ENCODE measurements at places on chromosomes 3 and 15.

- DNase-seq = no peak
These were observed 41.6 kb downstream of the IMPG2 start for GRCh38 chr3:101278727-101279126.

DNA sequence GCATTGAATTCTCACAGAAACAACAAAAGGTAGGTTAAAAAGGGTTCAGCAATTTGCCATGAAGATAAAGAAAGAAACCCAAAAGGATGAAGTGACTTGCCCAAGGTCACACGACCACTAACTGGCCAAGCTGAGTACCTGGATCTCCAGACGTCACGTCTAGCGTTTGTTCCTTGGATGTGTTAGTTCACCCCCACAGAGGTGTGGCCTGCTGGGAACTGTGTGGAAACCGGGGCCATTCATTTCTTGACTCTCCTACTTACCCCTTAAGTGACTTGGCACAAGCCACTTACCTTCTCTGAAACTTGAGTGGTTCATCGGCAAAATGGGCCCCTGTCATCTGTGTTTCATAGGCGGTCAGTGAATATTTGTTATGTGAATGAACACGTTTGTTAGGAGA is 244.3 kb upstream of the SLCO3A1 start:
- no peak for DNase-seq

GRCh38 chr3:190673148-190673547 is 159.3 kb downstream of the IL1RAP start:
- no peak for DNase-seq

DNA sequence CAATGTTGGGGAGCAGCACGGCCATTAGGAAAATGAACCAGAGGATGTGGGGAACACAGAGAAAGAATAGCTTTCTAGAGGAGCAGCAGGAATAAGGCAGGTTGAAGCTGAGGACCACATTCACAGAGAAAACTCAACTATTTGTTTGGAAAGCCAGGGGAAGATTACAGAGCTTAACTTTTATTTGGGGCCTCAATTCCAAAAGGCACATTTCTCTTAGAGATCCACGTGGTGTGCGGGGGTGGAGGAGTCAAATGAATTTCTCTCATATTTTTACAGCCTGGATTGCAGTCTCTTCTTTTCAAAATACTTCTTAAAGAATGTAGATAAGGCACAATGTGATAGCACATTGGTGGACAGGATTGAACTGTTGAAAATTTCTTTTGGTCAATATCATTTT is 253.7 kb downstream of the ROBO1 start:
- DNase-seq = no peak

- DNase-seq = no peak
These were observed 172.0 kb downstream of the VPS13C start for GRCh38 chr15:61888074-61888780.

GRCh38 chr15:70089692-70089971 is 8.1 kb downstream of the TLE3 start:
- no peak for DNase-seq

GRCh38 chr3:18334837-18335601 is 90.1 kb downstream of the SATB1 start:
- DNase-seq = no peak

DNA sequence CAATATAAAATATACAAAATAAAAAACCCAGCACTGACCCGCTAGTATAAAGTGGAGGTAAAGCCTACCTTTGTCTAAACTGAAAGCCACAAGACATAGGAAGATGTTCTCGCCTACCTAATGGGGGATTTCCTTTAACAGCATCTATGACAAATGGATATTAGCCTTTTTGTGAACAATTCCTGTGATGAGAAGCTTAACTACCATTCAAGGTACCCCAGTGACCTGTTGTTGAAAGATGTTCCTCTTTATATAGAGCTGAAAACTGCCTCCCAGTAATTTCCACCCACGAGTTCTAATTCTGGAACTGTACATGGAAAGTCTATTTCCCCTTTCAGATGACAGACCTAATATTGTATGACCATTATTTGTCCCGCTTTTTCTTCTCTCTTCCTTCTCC is 109.8 kb upstream of the RASGRP1 start:
- DNase-seq = no peak

GRCh38 chr15:99537344-99537743 is 28.4 kb upstream of the MEF2A start:
- peak; percentile 34 for DNase-seq

DNA sequence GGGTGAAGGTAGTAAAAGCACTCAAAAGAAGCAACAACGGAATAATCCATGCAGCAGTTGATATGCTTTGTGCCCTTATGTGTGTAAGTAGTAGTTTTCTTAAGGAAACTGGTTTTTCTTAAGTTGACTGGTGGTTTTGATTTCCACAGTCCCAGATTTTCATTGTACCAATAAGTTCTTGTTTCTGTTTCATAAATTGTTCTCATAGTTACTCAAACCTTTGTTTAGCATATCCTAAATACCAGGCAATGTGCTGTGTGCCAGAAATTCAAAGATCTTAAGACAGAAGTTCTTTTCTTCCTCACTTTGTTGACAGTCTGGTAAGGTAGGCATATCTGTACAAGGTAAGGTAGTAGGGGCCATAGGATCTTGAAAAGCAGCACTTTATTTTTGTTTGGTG is 40.0 kb downstream of the DNAJC13 start:
- no peak for DNase-seq

DNA sequence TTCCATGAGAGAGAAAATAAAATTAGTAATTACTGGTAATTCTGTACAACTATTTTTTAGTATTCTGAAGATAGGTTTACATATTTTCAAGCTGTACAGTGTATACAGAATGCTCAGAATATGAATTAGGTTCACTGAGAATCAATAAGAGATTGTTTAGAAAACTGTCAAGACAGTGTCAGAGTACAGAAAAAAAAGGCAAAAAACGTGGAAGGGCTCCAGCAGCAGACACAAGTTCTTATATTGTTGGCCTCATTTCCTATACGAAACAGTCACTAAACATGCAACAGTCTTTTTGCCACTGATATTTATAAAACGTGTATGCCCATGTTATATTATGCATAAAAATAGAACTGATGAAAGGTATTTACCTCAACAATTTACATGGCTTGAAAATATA is 103.9 kb downstream of the ISL2 start:
- DNase-seq = no peak

DNA sequence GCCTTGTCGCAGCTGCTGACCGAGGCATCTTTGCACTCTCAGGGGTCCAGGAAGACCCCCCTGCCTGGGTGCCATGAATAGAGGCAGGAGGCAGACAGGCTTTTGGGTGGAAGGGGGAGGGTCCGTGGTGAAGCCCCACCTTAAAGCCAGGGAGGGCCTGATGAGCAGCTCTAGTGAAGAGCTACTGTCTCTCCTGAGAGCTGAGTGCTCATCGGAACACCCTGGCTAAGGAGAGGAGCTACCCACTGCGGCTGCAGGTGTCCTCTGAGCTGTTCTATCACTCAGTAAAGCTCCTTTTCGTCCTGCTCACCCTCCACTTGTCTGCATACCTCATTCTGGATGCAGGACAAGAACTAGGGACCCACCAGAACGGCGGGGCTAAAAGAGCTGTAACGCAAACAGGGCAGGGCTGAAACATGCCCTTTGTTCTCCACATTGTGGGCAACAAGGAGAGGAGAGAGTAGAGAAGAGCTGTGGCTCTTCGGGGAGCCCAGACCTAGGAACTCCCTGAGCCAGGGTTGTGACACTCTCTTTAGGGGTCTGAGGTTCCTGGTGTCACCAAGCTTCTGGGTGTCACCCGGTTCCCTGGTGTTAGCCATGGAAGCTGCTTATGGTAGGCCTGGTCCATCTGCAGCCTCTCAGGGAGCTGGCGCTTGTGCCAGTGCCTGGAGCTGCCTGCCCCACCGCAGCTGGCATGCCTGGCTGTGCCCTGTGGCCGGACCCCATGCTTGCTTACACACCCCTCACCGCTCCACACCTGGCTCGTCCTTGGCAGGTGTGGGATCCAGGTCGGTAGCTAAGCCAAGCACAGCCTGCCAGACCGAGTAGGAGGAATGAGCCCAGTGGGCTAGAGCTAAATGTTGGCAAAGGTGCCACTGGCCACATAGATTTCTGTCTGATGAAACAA is 26.2 kb upstream of the TFG start:
- no peak for DNase-seq
